Activated T-cell treated with anti-CD3 and anti-CD28 coated beads, Interleukin-2, amount 50 U/mL, for 72 hours (primary cell): ENCODE measurements at places on chromosomes 11 and 22.

DNA sequence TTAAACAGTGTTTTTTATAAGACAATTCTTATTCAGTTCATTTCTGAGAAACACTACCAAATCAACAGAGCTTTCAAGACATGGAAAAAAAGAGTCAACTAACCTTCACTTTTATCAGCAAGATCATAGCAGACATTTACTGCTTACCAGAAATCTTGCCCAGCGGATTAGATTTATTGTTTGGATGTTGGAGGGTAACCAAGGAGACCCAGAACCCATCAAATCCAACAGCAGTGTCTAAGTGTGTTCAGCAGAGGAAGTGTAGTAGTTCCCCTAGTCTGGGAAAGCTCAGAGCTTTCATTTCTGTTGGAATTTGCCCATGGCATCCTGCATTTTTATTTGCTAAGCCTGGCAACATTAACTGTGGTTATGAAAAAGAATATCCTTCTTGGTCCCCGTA, 2.4 kb upstream of the PGM2L1 start:
- DNase-seq: no peak

- no peak for DNase-seq
These were observed 49.3 kb upstream of the CD44 start for GRCh38 chr11:35089666-35090065.

DNA sequence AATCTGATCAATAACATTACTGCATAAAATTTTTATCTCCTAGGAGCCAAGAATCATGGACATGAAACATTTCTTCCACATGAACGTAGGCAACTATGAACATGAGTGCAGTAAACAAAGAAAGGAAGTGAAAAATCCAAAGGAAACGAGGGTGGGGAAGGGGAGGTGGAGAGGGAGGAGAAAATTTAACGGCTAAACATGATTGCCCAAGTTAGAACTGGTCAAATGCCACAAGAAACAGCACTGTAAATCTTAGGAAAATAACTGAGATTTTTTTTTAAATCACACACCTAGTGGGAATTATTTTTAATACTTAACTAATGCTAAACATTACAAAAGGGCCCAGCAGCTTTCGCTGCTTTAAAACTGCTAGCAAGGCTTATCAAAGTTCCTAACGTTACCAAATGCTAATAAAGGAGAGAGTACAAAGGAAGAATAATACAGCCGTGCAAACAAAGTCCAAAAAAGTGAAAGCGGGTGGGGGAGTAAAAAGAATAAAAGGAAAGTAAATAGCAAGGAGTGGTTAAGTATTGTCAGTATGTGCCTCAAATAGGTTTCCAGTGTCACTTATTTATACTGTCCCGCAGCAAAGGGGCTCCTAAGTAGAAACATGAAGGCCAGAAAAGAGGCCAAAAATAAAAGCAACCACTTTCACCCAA, 13.7 kb downstream of the NARS2 start:
- DNase-seq: no peak

- no peak for DNase-seq
These were observed 45.3 kb upstream of the HMGXB4 start for GRCh38 chr22:35212009-35212408.

DNA sequence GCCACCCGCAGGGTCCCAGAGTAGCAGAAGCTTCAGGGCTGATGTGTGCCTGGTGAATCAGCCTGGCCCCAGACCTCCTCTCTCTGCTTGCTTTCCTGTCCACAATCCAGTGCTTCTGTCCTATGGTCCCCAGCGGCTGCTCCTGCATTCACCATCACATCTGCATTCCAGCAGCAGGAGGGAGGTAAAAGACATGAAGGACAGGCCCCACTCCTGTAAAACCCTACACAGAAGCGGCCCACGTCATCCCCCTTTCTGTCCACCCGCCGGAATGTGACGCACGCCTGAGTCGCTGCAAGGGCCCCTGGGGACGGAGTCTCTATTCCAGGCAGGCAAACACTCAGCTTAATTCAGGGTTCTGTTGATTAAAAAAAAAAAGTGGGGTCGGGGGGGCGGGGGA, 58.3 kb downstream of the CDKN1C start:
- DNase-seq: no peak

DNA sequence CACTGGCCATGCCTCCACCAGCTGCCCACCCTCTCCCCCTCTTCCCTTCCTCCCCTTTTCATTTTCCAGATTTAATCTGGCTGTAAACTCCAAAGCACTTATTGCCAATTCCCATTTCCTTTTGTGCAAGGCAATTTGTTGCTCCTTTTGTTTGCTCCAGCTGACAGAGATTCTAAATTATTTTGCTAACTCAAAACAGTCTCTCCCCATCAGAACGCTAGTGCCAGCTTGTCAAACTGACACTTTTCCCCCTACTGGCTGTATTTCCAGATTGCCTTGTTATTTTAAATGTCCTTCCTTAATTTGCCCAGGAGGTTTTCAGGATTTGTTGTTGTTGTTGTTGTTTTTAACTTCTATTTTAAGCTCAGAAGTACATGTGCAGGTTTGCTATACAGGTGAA, 57.0 kb upstream of the PAK1 start:
- DNase-seq: no peak

DNA sequence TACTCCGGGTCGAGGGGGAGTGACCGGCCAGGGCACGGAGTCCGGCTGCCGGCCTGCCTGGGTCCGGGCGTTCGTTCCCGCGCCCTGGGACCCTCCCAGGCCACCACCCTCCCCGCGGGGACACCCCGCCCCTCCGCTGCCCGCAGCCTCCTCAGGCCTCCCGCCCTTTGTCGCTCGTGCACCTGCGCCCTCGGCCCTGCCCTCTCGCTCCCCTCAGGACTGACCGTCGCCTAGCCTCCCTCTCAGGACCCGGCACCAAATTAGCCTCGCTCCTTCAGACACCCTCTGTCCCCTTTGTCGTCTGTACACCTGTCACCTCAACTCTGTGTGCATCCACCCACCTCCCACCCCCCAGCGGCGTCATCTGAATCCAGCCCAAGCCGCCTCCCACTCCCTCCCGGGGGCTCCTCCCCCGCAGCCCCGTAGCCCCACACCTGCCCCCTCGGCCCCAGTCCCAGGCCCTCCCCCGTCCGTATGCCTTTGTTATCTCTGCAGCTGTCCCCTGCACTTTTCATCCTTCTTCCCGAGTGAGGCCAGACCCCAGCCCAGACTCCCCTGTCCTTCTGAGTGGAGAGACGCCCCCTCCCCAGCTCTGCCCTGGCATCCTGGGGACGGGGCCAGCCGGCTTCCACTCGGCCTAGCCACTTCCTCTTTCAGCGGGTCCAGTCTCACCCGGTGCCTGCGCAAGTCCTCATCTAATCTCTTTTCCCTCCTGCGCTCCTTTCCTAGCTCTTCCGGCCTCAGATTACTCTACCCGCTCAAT, 643 bp downstream of the TIGD3 start:
- DNase-seq: peak; percentile 53

DNA sequence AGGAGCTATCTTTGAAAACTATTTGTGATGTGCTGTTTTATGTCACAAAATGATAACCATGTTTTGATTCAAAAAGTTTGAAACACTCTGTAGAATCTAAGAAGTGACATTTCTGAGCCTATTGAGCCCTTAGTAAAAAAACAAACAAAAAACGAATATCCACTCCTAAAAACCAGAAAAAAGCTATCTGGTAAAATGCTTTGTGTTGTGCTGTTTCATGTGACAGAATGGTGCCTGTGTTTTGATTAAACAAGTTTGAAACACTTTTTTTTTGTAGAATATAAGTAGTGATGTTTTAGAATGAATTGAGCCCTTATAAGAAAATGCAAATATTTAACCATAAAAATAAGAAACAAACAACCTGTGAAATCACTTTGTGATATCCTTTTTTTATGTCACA, 105.2 kb upstream of the VPREB1 start:
- no peak for DNase-seq

GRCh38 chr11:32071811-32072210, 19.1 kb upstream of the RCN1 start:
- no peak for DNase-seq

- DNase-seq: no peak
These were observed 1.5 kb downstream of the ACY3 start for GRCh38 chr11:67648796-67649613.

- peak; percentile 80 for DNase-seq
These were observed 31.4 kb downstream of the CREB3L1 start for GRCh38 chr11:46308631-46309419.

GRCh38 chr22:18093661-18094060, 15.9 kb downstream of the PEX26 start:
- no peak for DNase-seq

DNA sequence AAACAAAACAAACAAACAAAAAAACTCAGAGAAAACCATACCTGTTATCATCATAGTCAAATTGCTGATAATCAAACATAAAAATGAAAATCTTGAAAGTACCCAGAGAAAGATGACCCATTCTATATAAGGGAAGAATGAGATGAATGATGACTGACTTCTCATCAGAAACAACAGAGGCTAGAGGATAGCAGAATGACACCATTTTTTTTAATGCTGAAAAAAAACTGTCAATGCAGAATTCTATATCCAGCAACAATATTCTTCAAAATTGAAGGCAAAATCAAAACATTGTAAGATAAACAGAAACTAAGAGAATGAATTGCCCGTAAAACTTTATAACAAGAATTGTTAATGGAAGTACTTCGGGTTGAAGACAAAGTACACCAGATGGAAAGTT, 122.1 kb downstream of the ENTHD1 start:
- DNase-seq: no peak

DNA sequence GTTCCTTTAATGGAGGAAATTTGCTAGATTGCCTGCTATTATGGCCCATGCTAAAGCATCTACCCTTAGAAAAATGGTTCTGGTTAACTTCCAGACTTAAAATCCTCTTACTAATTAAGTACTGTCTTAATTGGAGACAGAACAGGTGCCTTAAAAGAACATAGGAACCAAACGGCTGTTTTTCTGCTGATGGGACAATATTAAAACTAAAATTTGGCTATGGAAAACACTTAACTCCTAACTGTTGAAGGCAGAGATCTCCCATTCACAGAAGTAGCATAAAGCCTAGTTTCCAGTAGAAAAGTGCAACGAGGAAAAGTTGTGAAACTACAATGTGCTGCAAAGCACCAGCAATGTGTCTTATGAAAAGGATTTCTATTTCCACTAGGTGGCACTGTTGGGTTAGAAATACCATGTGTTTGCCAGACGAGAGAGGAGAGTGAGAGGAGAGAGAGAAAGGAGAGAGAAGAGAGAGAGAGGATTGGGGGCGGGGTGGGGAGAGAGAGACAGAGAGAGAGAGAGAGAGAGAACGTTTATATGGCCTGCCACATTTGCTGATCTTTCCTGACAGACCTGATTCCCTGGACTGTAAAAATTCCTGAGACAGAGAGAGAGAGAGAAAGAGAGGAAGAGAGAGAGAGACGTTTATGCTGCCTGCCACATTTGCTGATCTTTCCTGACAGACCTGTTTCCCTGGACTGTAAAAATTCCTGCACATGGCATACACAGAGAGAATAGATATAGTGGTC, 51.5 kb downstream of the FAM181B start:
- DNase-seq: peak; percentile 4

DNA sequence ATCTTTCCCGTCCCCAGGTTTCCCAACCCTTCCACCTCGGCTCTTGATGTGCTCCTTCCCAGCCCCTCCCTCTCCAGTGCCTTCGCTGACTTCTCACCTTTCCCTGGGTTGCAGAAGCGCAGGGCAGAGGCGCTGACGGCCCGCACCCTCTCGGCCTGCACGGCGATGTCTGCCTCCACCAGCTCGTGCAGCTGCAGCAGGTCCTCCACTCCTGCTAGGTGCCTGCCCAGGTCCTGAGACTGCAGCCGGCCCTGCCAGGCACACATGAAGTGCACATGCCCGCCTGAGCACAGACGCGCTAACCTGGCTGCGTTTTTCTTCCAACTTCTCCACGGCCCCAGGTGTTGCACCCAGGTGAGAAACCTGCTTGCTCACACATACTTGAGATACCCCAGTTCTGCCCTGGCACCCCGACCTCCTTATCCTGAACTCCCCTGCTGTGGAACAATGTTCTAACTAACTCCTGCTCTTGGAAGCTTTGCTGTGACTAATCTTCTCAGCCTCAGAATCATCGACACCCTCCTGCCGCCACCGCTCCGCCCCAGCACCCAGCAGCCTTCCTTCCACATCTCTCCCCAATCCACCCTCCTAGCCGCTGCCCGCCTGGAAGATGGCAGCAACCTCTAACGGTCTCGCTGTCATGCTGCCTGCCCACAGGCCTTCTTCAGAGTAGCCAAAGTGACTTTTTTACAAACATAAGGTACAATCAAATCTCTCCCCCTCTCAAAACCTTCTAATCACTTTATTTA, 23.3 kb downstream of the SPTBN2 start:
- no peak for DNase-seq

- DNase-seq: no peak
These were observed 228.1 kb downstream of the MN1 start for GRCh38 chr22:27573280-27574001.

DNA sequence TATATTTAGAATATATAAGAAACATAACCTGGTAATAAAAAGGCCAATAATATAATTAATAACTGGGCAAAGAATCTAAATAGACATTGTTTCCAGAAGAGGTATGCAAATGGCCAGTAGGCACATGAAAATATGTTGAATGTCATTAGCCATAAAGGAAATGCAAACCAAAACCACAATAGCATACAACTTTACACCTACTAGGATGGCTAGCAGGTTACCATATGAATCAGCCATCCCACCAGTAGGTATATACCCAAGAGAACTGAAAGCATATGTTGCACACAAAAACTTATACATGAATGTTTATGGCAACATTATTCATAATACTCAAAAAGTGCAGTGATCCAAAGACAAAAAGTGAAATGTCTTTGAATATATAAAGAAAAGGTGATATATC, 2.7 kb upstream of the OR2D2 start:
- no peak for DNase-seq

DNA sequence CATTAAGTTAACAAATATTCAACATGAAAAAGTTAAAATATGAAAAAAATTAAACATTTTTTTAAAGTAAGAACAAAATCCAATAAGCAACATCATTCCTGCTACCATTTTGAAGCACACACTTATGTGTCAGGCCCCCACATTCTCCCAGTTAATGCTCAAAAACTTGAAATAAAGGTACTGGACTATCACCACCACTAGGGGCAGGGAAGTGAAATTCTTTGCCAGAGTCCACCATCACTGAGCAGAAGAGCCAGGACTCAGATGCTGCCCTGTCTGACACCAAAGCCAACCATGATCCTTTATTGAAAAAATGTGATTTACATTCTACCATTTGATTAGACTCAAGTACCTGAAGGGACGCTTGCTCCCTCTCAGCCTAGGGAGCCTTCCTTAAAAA, 39.1 kb downstream of the PITPNB start:
- DNase-seq: no peak

- DNase-seq: no peak
These were observed 60.6 kb upstream of the CRYBB3 start for GRCh38 chr22:25139062-25139461.

DNA sequence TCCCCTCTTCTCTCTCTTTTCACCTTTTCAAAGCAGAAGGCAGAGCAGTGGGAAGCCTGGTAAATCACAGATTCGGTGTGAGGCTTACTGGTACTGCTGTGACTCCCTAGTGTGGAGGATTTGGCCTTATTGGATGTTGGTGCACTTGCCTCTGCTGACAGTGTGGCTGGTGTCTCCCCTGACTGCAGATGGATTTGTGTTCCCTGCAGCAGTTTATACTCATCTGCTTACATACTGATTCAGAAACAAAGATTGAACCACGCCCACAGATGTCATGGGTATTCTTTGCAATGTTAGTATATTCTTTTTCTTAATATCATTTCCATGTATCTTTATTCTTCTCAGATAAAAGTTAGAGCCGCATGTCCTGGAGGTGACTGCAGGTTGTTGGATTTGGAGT, 26.8 kb upstream of the GRIK4 start:
- DNase-seq: no peak

- DNase-seq: no peak
These were observed 475.6 kb downstream of the MIAT start for GRCh38 chr22:27133019-27133431.

- no peak for DNase-seq
These were observed 101.0 kb downstream of the SNX19 start for GRCh38 chr11:130815097-130815802.

GRCh38 chr11:9075556-9075955, 15.8 kb downstream of the SCUBE2 start:
- no peak for DNase-seq
